ENCODE measurements at places on chromosomes 6 and 20.
A peak's percentile ranks its signal among the peaks of the same experiment; 100 is the strongest.

- no peak for DNase-seq
Measured at GRCh38 chr6:56775498-56776166, 132.9 kb upstream of the DST start.

DNA sequence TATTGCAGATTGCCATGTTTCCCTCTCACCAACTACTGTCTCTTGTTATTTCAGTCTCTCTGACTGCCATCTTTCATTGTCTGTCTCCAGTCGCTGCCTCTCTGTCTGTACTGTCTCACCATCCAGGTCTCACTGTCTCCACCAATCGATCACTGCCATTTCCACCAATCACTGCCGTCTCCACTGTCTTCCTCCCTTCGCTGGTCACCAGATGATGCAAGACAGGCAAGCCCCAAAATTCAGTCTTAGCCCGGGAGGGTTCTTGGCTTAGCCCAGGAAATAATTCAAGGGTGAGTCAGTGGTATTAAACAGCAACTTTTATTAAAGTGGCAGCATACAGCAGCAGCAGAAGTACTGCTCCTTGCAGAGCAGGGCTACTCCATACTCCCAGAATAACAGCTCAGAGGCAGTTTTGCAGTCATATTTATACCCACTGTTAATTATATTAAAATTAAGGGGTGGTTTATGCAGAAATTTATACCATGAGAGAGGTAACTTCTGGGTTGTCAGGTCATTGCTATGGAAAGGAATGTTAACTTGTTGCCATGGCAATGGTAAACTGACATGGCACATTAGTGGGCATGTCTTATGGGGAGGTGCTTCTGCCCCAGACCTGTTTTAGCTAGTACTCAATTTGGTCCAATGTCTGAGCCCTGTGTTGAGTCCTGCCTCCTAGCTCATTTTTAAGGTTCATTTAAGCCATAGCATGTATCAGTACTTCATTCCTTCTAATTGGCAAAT, 23.0 kb upstream of the ECHDC1 start:
- DNase-seq: no peak

GRCh38 chr20:48916699-48917098, 4.8 kb upstream of the ARFGEF2 start:
- no peak for DNase-seq

- DNase-seq: no peak
Measured at GRCh38 chr20:4920131-4920530, 81.2 kb downstream of the SLC23A2 start.

- DNase-seq: peak; percentile 43
Measured at GRCh38 chr6:101393829-101394251, 332 bp downstream of the GRIK2 start.

DNA sequence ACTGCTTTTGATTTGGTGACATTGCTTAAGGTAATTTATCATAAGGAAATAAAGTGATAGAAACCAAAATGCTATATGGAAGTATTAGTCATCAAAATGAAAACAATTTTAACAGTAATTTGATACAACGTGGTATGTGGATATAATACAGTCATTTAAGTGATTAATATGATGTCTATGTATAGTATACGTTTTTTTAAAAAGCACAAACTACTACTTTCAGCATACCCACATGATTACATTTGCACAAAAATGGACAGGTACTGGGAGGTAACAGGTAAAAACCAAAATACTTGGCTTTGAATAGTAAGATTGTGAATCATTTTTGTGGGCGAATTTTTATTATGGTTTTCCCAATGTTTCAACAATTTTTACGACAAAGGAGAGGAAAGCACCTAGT, 97.6 kb downstream of the OGFRL1 start:
- no peak for DNase-seq

DNA sequence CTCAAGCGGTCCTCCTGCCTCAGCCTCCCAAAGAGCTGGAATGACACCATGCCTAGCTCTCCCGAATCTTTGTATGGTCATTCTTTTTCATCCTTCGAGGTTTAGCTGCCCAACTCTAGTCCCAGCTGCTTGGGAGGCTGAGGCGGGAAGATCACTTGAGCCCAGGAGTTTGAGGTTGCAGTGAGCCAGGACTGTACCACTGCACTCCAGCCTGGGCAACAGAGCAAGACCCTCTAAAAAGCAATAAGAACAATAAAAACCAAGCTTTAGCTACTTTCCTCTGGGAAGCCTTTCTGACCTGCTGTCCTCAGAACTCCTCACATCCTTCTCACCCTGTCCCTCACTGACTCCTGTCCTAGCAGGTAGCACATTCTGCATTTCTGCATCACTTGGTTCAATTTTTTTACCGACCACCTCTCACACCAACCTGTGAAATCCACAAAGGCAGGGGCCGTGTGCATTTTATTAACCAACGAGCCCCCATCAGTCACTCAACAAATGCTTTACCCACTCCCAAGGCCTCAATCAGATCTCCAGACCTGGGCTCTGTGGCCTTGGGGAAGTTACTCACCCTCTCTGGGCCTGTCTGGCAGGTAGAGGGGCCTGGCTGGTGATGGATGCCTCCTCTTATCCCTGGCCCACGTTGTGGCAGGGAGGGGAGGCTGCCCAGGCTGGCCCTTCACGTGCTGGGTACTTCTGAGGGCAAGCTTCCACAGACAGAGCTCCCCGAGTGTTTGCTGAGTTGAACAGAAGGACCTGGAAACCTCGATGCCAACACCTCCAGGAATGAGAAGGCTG, 14.7 kb upstream of the SRC start:
- no peak for DNase-seq

GRCh38 chr6:11288065-11288464, 55.6 kb upstream of the NEDD9 start:
- no peak for DNase-seq

GRCh38 chr6:113591896-113592827, 265.0 kb upstream of the MARCKS start:
- DNase-seq: no peak

GRCh38 chr6:16712931-16713484, 48.3 kb downstream of the ATXN1 start:
- DNase-seq: peak; percentile 60

GRCh38 chr6:125961117-125961516, 4.5 kb downstream of the HINT3 start:
- no peak for DNase-seq

DNA sequence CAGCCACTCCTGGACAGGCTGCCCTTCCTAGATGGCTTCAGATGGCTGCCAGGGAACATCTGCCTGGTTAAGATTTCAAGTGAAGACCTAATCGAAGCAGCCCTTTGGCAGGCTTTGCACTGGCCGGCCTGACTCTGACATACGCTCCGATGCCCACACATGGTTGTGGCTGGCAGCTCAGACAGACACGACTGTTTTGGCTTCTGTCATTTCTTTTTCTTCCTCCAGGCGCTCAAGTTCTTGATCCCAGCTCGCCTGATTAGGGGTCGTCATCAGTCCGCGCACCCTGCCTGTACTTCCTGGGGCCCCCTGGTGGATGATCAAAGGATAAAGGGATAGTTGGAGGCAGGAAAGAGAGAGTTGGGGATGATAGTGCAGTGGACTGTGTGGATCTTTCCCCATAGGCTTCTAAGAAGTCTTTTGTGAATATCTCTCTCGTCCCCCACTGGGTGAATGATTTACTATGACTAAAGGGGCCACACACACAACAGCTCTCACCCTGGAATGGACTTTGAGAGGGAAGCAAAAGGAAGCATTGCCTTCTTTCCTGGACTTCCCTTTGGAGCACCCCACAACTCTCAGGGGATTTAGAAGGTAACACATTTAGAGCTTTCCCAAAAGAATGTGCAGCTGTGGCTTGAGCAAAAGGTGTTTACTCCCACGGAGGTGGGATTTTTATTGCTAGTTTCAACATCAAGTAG, 21.4 kb upstream of the TRAM2 start:
- peak; percentile 73 for DNase-seq

DNA sequence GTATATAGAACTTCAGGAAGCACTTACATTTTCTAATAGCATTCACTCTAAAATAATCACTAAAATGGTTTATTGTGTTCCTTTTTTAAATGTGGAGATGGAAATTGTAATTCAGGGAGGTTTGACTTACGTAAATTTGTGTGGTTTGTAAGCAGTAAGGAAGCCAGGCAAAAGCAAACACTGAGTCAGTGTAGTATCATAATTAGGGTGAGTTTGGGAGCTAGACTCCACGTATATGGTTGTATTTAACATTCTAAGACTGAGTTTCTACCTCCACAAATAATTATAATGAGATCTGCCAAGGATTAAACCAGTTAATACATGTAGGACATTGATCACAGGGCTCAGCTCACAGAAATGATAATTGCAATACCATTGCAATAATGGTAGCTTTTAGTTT, 425.5 kb downstream of the CBLN4 start:
- DNase-seq: no peak

GRCh38 chr6:90177544-90178383, 118.9 kb downstream of the BACH2 start:
- no peak for DNase-seq

- no peak for DNase-seq
Measured at GRCh38 chr6:56026455-56027180, 151.2 kb upstream of the BMP5 start.

GRCh38 chr6:153043719-153044118, 41.2 kb upstream of the MTRF1L start:
- DNase-seq: no peak

DNA sequence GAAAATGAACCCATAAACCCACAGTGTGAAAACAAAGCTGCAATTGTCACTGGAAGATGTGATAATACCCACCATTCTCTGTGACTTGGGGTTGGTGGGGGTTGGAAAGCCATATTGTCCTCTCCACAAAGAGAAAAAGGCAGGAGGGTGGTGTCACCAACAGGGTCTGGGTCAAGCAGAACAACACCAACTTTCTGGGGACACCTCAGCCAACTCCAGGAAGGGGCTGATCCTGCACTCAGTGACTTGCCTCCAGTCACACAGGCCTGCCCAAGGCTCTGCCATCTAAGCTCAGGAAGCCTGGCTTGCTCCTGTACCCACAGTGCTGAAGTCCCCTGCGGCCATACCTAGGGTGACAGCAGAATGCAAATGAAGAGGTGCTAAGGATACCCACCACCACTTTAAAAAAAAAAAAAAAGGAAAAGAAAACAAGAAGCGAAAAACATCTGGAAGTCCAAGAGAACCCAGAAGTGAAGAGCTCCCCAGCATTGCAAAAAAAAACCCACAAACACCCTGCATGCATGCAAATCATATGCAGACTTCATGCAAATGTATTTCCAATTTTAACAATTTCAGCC, 110.6 kb downstream of the PREX1 start:
- DNase-seq: no peak

DNA sequence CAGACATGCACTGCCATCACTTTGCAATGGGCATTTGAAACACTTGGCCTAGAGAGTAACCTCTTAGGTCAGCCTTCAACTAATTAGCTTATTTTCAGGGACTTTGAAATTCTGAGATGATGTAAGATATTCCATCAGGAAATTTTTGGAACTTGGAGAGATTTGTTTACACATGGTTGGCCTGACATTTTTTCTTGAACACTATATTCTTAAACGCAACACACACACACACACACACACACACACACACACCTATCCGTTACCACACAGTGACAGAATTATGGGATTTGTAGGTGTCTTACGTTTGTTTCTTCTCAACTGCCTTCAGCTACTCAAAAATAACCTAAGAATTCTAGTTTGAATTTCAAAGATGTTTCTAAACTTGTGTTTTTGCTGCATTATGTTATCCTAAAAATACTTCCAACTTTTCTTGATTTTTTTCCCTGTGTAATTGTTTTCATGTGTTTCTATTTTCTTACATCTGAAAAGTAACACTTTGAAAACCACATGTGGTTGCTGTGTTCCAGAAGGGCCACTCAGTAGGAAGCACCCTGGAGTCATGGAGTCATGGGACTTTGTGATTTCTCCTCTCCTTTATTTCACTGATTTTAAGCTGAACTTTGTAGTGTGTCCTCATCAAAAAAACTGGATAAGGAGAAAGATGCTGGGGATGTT, 31.9 kb downstream of the MARCKS start:
- DNase-seq: no peak

DNA sequence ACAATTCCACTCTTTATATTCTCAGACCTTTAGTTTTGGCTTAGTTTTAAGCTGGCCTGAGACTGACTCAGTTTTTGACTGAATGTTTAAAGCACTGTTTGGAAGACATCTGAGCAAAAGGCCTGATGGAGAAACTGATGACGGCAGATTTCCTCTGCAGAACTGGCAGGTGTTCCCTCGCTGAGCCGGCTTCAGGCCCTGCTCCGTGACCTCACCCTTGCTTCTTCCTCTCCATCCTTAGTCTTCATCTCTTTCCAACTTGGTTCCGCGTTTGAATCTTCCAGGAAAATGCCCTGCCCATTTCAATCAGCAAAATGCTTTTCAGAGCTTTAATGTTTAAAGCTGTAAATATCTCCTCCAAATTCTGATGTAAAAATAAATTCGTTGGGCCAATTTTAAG, 6.6 kb downstream of the NKX2-4 start:
- no peak for DNase-seq

- DNase-seq: no peak
Measured at GRCh38 chr6:74971633-74972032, 234.2 kb downstream of the COL12A1 start.

- DNase-seq: no peak
Measured at GRCh38 chr6:79646006-79646405, 14.9 kb downstream of the SH3BGRL2 start.

- DNase-seq: no peak
Measured at GRCh38 chr20:6579824-6580223, 187.7 kb upstream of the BMP2 start.

- DNase-seq: no peak
Measured at GRCh38 chr20:57667924-57668782, 41.7 kb downstream of the PMEPA1 start.

- DNase-seq: no peak
Measured at GRCh38 chr6:163679753-163680152, 265.2 kb downstream of the QKI start.

DNA sequence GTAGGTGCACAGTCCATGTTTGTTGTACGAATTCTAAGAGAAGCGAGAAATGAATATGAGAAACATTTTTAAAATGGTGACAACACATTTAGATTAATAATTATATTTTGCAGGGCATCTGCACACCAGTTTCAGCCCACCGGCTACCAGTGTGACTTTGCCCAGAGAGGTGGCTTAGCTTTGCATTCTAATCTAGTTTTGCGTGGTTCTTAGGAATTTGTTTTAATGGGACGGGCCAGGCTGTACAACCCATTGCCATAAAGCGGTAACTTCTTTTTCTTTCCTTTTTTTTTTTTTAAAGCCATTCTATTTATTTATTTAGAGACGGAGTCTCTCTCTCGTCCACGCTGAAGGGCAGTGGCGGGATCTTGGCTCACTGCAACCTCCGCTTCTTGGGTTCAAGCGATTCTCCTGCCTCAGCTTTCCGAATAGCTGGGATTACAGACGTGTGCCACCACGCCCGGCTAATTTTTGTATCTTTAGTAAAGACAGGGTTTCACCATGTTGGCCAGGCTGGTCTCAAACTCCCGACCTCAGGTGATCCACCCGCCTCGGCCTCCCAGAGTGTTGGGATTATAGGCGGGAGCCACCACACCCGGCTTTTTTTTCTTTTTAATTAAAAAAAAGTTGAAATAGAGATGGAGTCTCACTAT, 829 bp downstream of the MANBAL start:
- no peak for DNase-seq

GRCh38 chr20:63009988-63010769, 3.4 kb upstream of the BHLHE23 start:
- peak; percentile 51 for DNase-seq

Measured in right cardiac atrium (tissue), 5 donors.